ENCODE measurements at places on chromosomes 1 and 21.

DNA sequence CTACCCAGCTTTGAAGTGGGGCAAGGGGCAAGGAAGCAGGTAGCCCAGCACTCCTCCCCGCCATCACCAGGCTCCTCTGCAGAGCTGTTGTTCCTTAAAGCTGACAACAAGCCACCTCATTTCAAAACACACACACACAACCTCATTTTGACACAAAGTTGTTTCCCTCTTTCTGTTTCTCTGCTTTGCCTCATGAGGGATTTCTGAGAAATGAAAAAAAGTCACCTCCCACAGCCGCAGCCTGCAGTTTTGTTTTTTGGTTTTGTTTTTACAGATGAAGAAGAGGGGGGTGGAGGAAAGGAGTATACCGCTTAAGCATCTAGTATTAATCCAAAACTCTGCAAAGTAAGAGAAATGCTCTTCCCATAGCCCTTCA is 12.1 kb downstream of the MCL1 start:
- DNase-seq, result no peak

DNA sequence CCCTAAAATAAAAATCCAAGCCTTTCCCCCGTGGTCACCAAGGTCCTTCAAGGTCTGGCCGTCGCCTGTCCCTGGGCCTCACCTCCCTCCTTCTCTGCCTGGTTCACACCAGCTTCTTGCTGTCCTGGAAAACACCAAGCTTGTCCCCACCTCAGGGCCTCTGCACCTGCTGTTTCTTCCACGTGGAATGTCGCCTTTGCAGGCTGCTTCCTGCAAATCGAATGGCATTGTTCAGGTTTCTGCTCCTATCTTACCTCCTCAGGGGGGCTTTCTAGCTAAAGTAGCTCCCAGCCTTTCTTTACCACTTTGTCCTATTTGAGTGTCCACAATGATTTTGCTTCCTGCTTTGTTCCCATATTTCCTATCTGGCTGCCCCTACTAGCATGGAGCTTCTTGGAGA is 3.3 kb upstream of the CASZ1 start:
- no peak for DNase-seq

DNA sequence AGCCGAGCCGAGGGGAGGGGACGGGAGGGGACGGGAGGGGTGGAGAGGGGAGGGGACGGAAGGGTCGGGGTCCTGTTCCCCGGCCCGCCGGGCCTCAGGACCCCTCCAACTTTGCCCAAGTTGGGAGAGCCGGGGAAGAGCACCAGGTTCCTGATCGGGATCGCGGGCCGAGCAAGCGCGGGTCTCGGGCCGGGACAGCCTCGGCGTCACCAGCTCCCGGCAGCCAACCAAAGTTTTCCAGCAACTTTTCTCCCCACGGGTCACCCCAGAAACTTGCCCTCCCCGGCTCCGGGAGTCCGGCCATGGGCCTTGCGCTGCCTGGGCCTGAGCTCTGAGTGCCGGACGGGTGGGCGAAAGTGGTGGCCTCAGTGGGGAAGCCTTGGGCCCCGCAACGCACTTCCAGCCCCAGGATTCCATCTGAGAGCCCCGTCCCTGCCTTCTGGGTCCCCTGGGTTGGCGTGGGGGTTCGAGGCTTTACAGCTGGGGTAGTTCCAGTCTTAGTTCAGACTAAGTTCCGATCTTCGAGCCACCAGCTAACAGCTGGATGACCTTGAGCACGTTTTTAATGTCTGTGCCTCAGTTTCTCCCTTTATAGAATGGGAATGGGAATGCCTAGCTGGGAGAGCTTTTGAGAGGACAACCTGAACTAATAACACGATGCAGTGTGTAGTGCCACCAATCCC is 458 bp downstream of the ZC3H12A start:
- DNase-seq, result peak; percentile 26

- DNase-seq, result no peak
Observed at GRCh38 chr1:201006450-201006849, 17.1 kb downstream of the KIF21B start.

DNA sequence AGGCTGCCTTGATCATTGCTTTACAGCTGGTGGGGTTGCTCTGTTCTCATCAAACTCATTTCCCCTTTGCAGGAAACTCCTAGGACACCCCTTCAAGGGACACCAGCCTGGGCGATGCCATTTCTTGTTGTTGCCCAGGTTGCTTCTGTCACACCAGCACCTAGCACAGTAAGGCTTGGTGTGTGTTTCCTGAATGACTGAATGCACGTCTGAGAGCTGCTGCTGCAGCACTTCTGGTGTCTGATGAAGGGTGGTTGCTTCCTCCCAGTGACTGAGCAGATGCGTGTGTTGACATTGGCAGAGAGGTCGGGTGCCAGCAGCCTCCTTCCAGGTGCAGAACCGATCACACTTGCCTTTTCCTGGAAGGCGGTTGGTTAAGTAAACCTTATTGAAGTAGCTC is 477.4 kb downstream of the CAMTA1 start:
- DNase-seq, result no peak

DNA sequence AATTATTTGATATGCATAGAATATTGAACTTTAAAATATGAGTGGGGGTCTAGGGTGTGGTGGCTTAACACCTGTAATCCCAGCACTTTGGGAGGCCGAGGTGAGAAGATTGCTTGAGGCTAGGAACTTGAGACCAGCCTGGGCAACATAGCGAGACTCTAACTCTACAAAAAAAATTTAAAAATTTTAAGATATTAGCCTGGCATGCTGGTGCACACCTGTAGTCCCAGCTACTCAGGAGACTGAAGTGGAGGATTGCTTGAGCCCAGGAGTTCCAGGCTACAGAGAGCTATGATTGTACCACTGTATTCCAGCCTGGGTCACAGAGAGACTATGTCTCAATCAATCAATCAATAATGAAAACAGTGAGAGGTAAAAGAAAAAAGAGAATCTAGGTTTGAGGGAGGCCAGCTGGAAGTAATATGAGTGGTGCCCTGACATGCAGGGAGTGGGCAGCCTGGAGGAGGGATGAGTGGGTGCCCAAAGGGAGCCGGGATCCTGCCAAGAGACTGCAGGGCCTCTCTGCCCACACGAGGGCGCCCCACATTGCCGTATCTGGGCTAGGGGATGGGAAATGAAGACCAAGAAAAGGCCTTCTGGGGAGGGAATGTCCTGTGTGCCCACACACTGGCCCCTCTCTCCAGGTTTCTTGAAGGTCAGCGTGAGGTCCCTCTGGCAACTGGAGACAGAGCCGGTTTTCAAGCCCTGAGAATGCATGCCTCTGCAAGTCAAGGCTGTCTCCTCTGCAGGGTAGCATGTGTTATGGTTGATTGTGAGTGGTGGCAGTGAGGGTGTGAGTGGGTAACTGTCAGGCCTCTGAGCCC is 93.9 kb upstream of the PPM1J start:
- DNase-seq, result peak; percentile 80
